ENCODE measurements at places on chromosomes 5 and 9. TPM values are rescaled to one million over a fixed set of nuclear protein-coding genes. Genes with fewer than 3 reads are reported as not detected.

- no peak for ATAC-seq
Observed at GRCh38 chr5:9157811-9158210, 388.1 kb downstream of the SEMA5A start.

DNA sequence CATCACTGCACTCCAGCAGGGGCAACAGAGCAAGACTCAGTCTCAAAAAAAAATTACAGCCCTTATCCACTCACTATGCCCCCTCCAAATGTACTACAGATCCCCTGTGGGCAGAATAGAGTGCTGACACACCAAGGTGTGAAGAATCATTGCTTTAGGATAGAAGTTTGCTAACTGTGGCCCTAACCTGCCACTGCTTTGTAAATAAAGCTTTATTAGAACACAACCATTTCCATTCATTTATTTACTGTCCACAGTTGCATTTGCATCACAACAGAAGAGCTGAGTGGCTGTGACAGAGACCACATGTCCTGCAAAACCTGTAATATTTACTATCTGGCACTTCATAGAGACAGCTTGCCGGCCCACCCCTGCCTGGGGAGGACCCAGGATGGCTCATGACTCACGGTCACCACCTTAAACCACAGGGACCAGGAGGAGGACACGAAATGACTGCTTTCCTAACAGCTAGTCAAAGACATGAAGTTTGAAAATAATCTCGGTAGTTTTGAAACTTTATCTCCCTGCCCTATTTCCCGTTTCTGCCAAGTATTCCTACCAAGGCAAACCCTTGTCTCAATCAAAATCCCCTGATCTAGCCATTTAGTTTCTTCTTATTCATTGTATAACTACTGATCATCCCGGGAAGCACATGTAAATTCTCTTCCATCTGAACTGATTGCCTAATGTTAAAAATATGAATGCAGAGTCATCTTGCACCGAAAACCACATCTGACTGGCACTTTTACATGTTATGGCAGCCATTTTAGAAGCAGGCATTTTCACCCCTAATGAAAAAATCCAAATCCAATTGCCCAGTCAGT, 206.1 kb downstream of the SLIT3 start:
- ATAC-seq: no peak

DNA sequence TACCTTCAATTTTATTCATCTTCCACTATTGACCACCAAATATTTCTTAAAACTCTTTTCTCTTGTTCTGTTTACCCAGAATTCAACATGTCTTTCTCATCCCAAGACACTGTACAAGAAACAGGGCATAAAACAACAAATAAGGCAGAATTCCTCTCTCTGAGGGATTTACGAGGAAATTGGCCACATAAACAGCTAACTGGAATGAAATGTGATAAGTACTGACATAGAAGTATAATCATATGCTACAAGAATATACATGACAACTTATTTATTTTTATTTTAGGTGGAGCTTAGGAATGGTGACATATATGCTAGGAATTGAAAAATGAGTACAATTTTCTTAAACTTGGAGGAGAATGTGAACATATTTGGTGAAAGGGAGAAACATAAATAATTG, 48.8 kb upstream of the FBN2 start:
- no peak for ATAC-seq

DNA sequence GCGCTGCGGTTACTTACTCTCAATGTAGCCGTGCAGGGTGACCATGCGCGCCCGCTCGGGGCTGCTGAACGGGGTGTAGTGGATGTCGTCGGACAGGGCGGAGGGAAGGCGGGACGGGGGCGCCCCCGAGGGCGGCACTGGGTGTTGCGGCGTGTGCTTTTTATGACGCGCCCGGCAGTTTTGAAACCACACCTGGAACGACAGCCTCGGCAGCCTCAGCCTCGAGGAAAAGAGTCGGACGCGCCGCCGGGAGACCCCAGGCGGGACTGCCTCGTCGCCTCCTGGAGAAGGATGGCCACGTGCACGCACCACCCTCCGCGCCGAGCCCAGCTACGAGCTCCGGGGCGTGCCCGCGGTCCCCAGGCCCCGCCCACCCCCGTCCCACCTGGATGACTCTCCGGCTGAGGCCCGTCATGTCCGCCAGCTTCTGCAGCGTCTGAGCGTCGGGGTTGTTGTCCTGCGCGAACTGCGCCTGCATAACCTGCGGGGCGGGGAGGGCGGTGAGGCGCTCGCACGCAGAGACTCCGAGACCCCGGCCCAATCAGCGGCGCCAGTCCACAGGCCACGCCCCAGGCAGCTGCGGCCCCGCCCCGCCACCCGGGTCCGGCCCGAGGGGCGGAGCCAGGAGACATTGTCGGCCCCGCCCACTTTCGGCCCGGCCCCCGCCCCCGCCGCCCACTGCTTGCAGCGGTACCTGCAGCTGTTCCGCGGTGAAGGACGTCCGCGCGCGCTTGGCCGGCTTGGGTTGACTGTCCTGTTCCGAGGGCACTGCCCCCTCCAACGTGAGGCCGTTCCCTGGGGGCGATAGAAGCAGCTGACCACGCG, 15.0 kb downstream of the LHX6 start:
- peak; percentile 88 for ATAC-seq

DNA sequence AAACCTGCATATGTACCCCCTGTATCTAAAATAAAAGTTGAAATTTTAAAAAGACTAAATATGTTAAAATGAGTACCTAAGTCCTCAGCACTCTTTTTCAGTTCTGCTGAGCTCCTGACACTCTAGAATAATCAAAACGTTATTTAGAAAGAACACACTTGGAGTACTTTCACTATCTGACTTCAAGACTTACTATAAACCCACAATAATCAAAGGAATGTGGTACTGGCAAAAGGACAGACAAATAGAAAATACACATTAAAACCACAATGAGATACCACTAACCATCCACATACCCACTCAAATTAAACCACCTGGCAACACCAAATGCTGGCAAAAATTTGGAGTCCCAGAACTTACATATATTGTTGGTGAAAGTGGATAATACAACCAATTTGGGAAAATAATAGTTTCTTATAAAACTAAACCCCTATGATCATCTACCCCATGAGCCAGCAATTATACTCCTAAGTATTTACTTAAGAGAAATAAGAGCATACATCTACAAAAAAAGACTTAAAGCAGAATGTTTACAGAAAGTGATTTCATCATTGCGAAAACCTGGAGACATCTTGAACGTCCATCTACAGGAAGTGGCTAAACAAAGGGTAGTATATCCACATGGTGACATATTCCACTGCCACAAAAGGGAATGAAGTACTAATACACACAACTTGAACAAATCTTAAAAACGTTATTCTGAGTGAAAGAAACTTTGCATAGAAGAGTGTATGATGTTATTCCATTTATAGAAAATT, 12.8 kb upstream of the PRSS3 start:
- no peak for ATAC-seq

GRCh38 chr5:4479426-4479825, 660.7 kb upstream of the ADAMTS16 start:
- ATAC-seq: no peak

- ATAC-seq: no peak
Observed at GRCh38 chr5:24183981-24184380, 460.8 kb downstream of the CDH10 start.

- no peak for ATAC-seq
Observed at GRCh38 chr5:3604501-3604900, 8.9 kb downstream of the IRX1 start.

DNA sequence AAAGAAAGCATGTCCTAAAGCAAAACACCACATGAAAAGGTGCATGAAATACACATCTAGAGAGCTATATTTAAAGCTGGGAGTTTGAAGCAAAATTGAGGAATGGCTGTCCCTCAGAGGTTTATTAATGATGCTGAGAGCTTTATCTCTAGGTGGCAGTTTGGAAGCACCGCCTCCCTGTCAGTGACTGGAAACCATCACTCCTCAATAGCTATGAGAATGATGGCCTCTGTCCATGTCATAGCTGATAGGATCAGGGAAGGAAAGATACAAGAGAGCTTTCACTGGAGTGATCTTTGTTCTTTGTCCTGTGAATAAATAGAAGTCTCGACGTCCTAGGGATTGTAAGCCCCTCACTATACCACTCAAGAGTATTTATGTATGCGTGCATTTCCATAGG, 110.5 kb downstream of the NUDT12 start:
- ATAC-seq: no peak

DNA sequence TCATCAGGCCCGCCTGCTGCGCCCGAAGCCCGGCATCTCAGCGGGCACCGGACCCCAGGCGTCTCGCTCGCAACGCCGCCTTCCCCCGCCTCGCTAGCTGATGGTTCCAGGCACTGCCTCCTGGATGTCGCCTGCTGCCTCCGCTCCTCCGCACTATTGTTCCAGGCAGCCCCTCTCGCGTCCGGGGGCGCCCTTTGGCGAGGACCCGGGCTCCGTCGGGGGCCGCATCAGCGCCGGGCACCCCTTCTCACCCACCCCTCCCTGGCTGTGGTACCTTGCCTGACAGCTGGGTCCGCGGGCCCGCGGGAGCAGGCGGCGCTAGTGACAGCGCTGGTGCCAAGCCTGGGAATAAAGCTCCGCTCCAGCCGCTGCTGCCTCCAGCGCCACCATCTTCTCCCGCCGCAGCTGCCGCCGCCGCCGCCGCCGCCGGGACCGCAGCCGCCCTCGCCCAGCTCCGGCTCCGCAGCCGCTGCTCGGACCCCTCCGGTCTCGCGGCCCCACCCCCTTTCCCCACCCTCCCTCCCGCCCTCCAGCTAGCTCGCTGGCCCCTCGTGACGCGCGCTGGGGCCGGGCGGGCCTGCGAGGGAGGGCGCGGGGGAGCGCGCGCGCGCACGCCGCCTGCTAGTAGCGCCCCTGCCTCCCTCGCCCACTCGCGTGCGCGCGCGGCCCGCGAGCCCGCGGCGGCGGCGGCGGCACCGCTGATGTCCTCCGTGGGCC, at the start of gene APBA1:
TSS of gene APBA1 (minus strand) at position 493 of the 717 bp plus-strand sequence.
- ATAC-seq: peak; percentile 58

DNA sequence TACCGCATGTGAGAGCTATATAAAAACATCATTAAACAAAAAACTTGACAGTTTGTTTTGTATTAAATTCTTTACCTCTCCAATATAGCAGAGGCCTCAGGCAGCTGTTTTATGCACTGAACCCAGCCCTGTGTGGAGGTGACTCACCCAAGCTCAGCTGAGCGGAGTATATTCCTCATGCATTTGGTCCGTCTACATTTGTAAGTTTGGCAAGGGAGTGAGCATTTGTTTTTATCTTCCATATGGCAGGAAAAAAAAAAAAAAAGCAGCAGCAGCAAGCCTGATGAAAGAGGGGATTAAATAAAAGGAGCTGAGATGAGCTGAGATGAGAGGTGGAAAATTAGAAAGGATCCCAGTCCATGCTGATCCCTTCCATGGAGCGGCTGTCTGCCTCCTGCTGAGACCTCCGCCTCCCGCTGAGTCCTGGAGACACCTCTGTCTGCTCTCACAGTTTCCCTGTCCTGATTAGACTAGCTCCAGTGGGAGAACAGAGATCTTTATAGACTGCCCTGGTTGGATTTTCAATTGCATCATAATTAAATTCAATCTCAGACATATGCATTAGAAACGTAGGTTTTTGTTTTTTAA, 112.0 kb upstream of the CTNND2 start:
- no peak for ATAC-seq

GRCh38 chr5:24819841-24820240, 175.1 kb upstream of the CDH10 start:
- no peak for ATAC-seq

DNA sequence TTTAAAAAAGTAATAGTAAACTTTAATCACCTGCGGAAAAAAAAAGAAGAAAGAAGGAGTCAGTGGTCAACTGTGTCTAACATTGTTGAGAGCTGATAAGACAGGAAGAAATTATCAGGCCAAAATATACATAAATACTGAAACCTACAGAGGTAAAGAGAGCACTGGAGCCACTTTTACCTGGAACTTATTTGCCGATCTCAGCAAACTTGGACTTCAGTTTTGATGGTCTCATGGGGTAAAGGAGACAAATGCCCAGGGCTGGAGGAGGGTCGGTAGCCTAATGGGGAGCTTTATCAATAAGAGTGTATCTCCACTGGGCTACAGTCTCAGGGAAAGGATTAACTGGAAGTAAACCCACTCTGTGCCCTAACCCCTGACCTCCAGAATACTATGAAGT, 26.6 kb upstream of the ARHGEF28 start:
- ATAC-seq: no peak

GRCh38 chr5:102678267-102679058, 76.6 kb upstream of the PAM start:
- ATAC-seq: peak; percentile 57

DNA sequence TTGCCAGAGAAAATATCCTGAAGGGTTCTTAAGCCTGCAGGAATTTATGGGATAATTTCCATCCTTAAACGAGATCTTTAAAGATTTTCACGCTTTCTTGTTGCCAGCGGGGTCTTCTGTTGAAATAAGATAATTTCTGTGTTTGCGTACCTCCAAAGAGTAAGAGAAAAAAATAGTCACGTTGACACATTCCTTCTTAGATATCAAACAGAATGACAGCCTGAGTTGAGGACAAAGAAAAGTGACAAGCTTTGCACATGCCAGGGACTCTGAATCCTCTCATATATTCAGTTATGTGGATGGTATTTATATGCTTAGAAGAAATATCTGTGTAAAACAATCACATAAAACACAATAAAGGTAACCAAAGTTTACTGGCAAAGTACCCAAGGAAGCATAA, 21.6 kb upstream of the PAM start:
- no peak for ATAC-seq

DNA sequence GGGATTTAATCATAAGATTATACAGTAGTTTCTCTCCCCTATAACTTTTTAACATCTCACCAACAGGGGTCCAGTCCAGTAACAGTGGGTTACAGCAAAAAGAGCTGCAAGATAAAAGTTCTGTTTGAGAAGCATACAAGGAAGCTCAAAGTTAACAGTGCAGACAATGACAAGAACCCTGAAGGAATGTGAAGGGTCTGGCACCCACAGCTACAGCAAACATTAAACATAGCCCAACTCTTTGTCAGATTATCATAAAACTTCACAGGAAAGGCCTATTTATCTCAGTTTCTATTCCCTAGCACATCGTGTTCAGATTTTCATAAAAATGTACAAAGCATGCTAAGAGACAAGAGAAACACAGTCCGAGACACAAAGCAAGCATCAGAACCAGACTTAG, 309.4 kb downstream of the DIRAS2 start:
- ATAC-seq: no peak

DNA sequence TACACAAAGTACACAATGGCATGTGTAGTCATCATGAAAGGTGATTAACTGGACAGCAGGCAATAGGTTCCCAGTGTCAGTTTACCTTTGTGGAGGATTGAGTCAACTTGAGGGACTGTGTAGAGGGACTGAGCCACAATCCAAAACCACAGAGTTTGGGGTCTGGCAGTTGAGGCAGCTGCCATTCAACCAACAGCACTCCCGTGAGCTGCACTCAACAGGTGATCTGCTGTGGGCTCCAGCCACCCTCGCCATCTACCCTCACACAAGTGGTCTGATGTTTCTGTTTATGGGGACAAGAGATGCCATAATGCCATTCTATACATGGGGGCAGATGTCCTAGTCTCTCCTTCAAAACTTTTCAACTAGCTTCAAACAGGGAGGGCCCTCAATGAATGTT, 2.9 kb upstream of the DELE1 start:
- no peak for ATAC-seq

SLC25A2 gene
- total RNA-seq: 0.24 TPM

UNC13B gene
- total RNA-seq: 31.0 TPM

GPR150 gene
- total RNA-seq: not detected

TSSK1B gene
- total RNA-seq: 0.48 TPM

FAM78A gene
- 0.72 TPM for total RNA-seq

BSPRY gene
- 37.6 TPM for total RNA-seq

ANKRD31 gene
- total RNA-seq: 0.32 TPM

RGS7BP gene
- total RNA-seq: 0.12 TPM

SLCO6A1 gene
- not detected for total RNA-seq

FAM153A gene
- total RNA-seq: 3.1 TPM

HDAC3 gene
- 48.2 TPM for total RNA-seq

SPINK7 gene
- 138 TPM for total RNA-seq

CYLC2 gene
- not detected for total RNA-seq

IFNA4 gene
- not detected for total RNA-seq
